ENCODE measurements at places on chromosomes 7 and 10. TPM values are rescaled to one million over a fixed set of nuclear protein-coding genes. Genes with fewer than 3 reads are reported as not detected.
A peak's percentile ranks its signal among the peaks of the same experiment; 100 is the strongest.

DNA sequence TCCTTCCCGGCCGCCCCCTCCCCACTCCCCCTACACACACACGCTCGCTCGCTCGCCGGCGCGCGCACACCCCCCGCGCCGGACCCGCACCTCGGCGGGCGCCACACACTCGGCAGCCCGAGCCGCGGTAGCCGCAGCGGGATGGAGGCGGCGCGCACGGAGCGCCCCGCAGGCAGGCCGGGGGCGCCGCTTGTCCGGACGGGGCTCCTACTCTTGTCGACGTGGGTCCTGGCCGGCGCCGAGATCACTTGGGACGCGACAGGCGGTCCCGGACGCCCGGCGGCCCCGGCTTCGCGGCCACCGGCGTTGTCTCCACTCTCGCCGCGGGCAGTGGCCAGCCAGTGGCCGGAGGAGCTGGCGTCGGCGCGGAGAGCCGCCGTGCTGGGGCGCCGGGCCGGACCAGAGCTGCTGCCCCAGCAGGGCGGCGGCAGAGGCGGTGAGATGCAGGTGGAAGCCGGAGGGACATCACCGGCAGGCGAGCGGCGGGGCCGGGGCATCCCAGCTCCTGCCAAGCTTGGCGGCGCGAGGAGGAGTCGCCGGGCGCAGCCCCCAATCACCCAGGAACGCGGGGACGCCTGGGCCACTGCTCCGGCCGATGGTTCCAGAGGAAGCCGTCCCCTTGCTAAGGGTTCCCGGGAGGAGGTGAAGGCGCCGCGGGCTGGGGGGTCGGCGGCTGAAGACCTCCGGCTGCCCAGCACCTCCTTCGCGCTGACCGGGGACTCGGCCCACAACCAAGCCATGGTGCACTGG lies at the start of gene SORCS3:
SORCS3 (plus strand) TSS at position 104 of the 750 bp plus-strand sequence.
- peak; percentile 55 for DNase-seq

GRCh38 chr7:17013204-17013603 lies 131.4 kb upstream of the AGR3 start:
- DNase-seq: no peak

DNA sequence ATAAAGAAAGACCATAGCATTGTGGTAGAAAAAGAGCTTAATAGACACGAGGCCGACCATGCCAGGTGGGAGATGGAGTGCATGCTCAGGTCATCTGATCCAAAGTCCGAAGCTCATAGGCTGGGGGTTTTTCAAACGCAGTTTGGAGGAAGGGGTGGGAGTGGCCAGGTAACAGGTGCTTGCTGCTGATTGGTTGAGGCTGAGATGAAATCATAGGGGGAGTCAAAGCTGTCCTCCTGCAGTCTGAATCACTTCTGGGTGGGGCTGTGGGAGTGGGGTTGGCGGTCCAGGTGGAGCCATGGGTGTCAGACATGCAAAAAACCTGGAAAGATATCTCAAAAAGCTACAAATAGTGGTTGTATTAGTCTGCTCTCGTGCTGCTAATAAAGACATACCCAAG lies 2.8 kb upstream of the ERCC6 start:
- no peak for DNase-seq

- no peak for DNase-seq
Measured at GRCh38 chr7:41222746-41223145, 480.1 kb downstream of the INHBA start.

DNA sequence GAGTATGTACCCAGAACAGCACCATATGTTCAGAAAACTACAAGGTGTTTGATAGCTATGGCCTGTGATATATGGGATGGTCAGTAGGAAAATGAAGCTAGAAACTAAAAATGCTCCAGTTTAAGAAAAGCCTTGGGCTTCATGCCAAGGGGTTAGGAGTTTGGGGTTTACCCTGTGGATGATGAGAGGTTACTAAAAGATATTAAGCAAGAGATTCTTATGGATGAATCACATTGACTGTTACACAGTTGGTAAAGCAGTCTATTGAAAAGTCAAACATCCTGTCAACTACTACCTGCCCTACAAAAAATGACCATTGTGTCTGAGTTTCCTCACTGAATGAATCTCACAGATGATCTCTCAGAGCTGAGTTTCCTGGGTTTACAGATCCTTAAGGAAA lies 166.2 kb upstream of the INHBA start:
- no peak for DNase-seq

DNA sequence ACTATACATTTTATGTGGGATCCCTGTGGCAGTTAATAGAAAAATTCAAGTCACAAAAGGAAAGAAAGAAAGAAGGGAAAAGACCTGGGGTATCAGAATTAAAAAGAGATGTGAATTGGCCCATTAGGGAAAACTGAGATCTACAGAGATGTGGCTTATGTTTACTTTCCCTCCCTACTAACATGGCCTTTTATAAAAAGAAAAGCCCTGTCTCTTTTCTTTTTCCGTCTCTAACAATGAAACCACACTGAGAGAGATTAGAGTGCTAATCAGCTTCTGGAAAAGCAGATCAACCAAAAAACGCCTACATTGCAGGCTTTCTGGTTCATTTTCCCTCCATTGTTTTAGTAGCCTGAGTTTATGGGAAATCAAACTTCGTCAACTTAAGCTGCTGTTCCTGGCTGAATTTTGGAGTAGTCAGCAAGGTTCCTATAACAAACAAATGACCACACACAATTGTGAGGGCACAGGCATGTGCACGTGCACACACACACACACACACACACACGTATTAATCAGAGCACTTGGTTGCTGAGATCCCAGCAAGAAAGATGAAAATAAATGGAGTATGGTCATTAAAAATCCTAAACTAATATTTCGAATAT lies 235.1 kb downstream of the SORCS1 start:
- DNase-seq: no peak

GRCh38 chr7:155942226-155942950 lies 130.1 kb upstream of the SHH start:
- no peak for DNase-seq

DNA sequence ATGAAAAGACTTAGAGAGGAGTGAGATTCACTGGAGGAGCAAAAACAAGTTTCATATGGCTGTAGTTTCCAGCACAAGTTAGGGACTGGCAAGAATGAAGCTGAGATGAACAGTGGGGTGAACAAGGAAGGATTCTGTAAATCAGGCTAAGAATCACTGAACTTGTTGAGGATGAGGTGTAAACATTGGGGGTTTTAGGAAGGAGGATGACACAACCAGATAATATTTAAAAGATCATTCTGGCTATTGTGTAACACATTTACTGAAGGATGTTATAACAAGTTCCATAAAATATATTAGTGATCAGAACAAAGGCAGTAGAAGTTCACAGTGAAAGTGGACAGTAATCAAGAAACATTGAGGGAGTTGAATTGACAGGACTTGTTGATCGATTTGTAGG lies 68.9 kb downstream of the CD36 start:
- DNase-seq: no peak

DNA sequence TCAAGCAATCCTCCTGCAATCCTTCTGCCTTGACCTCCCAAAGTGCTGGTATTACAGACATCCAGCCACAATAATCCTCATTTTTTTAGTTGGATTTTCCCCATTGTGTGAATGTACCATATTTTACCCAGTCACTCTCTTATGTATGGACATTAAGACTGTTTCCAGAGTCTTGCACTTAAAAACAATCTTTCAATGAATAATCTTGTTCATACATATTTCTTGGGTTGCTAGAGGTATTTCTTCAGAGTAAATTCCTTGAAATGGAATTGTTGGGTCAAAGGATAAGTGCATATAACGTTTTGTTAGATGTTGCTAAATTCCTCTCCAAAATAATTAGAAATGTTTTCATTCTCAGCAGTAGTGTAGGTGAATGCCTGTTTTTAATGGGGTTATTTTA lies 283.1 kb upstream of the KAT6B start:
- no peak for DNase-seq

DNA sequence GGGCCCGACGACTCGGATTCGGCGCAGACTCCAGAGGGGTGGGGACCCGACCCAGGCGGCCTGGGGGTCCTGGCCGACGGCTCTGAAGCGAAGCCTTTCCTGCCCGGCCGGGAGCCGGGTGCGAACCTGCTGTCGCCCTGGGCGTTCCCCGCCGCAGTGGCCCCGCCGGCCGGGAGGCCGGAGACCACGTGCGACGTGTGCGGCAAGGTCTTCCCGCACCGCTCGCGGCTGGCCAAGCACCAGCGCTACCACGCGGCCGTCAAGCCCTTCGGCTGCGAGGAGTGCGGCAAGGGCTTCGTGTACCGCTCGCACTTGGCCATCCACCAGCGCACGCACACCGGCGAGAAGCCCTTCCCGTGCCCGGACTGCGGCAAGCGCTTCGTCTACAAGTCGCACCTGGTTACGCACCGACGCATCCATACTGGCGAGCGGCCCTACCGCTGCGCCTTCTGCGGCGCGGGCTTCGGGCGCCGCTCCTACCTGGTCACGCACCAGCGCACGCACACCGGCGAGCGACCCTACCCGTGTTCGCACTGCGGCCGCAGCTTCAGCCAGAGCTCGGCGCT lies 15.4 kb downstream of the ZNF316 start:
- no peak for DNase-seq

DNA sequence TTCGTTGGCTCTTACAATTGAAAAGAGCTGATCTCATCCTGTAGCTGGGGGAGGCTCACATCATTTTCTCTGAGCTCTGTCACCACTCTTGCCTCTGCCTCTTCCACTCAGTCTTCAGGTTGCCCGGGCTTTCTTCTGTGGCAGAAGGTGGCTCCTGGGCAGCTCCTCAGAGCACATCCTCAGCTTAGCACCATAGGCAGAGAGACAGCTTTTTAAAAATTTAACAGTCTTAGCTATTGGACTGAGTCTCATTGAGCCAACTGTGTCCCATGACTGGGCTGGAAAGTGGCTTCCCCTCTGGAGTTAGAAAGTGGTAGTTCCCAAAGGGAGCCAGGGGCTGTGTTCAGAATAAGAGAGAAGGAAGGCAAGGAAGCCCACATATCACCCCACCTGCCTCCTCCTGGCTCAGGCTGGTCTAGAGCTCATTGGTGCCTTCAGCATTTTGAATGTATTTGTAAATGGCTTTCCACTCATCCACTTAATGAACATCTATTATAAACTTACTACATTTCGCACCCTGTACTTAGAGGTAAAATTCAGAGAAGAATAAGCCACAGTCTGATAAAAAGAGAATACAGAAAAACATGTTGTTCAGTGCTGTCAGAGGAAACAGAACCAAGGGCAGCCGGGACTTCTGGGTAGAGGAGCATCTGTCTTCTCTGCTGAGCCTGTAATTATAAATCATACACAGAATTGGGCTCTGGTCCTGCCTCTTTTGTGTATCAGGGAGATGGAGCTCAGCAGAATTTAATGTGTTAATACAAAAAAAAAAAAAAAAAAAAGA lies 119.3 kb downstream of the WDFY4 start:
- DNase-seq: no peak

The NRP1 gene
- total RNA-seq: 100 TPM

The SPDYE1 gene
- not detected for total RNA-seq
